Stimulated activated CD8-positive, alpha-beta memory T cell treated with anti-CD3 and anti-CD28 coated beads, Interleukin-4, amount 100 ng/mL, for 48 hours (primary cell): ENCODE measurements at places on chromosomes 4 and X.

DNA sequence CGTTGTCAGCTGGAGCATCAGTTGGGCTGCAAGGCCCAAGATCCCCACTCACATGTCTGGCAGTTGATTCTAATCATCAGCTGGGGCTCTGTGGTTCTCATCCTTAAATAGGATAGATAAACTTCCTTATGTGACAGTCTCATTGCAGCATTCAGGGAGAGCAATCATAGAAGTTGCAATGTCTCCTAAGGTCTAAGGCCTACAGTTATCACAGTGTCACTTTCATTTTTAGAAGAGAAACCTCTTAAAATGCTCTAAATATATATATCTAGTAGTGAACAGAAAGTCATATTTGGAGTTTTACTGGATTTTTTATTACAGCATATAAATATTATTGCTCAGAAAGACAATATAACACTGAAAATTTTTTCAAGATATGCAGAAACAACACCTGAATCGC, 226.0 kb upstream of the PPP1R2C start:
- no peak for DNase-seq

- DNase-seq: no peak
Measured at GRCh38 chr4:41792166-41792565, 43.6 kb upstream of the PHOX2B start.

GRCh38 chrX:118864063-118864635, 40.5 kb downstream of the ZCCHC12 start:
- DNase-seq: no peak

DNA sequence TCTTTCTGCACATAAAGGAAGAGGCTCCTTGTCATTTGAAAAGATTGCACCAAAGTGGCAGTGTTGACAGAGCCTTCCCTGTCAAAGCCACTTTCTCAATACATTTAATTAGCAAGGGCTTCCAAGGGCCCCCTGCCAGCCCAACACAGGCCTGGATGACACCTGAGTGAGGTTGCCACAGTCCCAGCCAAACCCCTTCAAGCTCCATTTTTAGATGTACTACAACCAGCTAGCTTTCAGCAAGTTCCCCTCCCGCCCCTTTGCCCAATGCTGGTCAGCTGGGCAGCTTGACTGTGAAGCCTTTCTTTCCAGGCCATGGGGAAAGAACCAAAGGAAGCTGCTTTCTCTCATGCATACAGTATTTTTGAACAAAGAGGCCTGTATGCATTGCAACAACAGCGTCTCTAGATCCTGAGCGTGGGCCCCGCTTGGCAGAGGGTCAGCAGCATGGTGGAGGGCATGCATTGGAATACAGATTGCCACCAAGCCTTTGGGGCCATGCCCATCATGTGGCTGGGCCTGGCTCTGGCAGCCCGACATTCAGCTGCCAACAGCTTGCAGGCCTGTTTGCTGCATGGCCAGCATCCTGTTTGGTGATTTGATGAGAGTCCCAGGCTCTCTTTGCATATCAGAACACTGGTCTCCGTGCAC, 261.1 kb upstream of the GATB start:
- DNase-seq: no peak

GRCh38 chrX:133414406-133415275, 648 bp downstream of the GPC4 start:
- no peak for DNase-seq

- no peak for DNase-seq
Measured at GRCh38 chr4:108988464-108989195, 225.8 kb upstream of the ETNPPL start.

DNA sequence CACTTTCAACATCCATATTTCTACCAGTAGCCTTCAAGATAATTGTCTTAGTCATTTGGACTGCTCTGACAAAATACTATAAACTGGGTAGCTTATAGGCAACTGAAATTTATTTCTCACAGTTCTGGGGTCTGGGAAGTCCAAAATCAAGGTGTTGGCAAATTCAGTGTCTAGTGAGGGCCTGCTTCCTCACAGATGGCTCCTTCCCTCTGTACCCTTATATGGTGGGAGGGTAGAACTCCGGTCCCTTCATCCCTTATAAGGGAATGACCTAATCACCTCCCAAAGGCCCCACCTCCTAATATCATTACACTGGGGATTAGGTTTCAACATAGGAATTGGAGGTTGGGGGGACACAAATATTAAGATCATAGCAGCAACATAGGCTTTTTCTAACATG, 7.4 kb upstream of the TBC1D25 start:
- no peak for DNase-seq

GRCh38 chr4:99321241-99322191, at the start of gene ADH1B:
TSS of gene ADH1B (minus strand) at chr4:99321401. CDS start at chr4:99321331, 70 bp downstream.
- no peak for DNase-seq

DNA sequence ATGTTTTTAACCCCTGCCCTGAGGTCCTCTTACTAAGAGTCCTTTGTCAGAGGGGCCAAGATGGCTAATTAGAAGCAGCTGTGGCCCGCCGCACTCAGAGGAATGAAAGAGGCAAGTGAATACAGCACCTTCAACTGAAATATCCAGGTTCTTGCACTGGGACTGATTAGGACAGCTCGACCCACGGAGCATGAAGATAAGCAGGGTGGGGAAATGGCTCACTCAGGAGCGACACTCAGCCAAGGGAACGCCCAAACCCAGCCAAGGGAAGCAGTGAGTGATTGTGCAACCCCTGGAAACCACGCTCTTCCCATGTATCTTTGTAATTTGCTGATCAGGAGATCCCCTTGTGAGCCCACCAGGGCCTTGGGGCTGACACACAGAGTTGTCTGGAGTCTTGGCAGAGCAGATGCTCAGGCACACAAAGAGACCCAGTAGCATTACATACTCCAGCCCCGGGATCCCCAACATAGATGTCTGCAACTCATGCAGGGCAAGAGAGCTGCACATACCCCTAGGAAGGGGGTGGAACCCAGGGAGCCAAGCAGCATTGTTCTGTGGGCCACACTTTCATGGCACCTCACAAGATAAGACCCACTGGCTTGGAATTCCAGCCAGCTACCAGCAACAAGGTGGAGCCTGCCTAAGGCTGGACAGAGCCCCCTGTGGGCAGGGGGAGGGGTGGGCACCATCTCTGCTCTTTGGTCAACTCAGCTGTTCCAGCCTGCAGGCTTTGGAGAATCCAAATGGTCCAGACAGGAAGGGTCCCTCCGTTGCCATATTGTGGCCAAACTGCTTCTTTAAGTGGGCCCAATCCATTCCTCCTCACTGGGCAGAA, 23.3 kb downstream of the F8A3 start:
- no peak for DNase-seq

DNA sequence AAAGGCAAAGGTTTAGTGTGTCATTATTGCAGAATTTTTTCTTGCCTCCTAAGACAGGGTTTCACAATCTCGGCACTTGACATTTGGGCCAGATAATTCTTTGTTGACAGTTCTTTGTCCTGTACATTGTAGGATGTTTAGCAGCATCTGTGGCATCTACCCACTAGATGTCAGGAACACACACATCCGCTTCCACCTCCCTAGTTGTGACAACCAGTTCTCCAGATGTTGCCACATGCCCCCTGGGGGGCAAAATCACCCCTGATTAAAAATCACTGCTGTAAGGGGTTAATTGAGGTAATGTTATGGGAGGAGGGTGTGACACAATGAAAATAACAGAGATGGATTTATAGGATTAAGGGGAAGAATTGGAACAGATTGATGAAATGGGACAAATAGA, 75.3 kb downstream of the HMGB2 start:
- no peak for DNase-seq

- DNase-seq: peak; percentile 25
Measured at GRCh38 chrX:103608306-103608963, 672 bp downstream of the TCEAL3 start.

- DNase-seq: no peak
Measured at GRCh38 chr4:141416219-141416618, 195.5 kb downstream of the ZNF330 start.
